Activated CD8-positive, alpha-beta memory T cell treated with anti-CD3 and anti-CD28 coated beads for 1 hour (primary cell): ENCODE measurements at places on chromosomes 2 and 18.

DNA sequence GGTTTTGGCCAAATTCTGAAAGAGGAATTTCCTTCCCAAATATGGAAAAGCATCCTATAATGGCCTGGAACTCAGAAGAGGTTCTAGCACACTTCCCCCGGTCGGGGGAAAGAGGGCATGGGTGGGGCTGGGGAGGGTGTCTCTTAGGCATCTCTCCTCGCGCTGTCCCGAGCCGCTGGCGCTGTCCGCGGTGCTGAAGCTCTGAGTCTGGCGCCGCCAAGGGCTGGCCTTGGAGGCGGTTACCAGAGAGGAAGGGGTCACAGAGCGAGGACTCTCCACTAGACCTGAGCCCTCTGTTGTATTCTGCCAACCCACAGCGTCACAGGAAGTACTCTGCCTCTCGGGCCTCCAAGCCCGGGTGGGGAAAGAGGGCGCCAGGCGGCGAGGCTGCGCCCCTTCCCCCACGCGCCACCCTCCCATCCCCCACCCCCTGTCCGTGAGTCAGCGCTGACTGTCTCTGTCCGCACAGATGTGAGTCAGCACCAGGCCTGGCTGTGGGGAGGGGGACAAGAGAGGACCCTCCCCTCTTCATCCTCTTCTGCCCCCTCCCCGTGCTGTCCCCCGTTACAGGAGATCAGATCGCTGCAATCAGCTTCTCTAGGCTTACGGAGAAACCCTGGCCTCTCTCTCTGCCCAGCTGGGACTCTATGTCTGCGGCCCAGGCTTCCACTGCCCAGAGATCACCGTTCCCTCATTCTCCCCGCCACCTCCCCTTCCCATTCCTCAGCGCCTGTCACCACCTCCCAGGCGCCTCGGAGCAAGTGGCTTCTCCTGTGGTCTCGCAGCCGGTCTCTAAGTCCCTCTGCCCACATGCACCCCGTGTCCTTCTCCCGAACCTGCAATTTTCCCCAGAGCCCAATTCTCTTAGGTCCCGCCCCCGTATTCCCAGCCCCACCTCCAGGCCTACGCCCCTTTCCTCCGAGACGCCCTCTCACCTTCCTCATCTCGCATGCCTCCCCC lies 779 bp downstream of the PTPRN start:
- peak; percentile 49 for DNase-seq

DNA sequence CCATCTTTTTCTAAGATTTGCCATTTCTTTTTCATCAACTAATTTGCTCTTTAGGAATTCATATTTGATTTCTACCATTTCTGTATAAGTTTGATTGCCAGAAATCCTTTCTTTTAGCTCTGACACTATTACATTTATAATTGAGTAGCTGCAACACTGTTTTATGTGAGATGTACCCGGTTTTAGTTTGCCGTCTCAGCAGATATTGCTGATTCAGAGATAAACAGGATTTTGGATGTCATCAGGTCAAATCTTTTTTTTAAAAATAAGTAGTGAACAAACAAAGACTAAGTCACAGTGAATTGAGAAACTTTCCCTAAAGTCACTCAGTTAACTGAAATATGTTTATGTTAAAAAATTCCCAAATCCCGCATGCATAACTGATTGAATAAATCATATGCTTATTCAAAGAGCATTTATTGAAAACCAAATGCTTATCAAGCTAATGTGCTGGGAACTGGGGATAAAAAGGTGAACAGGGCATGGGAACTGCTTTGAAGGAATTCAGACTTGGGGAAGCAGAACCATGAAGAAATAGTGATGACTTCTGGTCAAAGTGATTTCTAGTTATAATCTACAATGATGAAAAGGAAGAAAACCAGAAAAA lies 19.5 kb upstream of the CCDC102B start:
- DNase-seq, result no peak

DNA sequence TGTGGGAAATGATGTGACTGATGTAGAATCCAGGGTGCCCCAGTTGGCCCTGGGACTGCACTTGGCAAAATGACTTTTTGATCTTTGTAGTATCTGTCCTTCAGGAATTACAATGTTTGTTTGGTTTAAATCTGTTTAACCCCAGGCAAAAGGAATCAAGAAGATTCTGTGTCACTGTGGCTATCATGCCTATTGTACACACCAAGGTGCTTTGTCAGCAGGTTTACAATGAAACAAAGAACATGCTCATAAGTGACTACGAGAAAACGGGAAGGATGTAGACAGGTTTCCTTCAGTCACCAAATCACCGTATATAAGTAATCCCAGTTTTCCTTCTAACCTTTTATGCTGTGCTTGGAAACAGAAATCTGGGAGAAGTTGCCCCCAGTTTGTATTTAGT lies 109.5 kb downstream of the RTN4 start:
- DNase-seq, result no peak

- DNase-seq, result no peak
These were observed 49.3 kb downstream of the MMADHC start for GRCh38 chr2:149538138-149538833.

- DNase-seq, result no peak
These were observed 488.4 kb upstream of the PIK3C3 start for GRCh38 chr18:41466436-41467160.
